ENCODE measurements at places on chromosomes 5 and 9. TPM values are rescaled to one million over a fixed set of nuclear protein-coding genes. Genes with fewer than 3 reads are reported as not detected.

The CCDC152 gene
- total RNA-seq = 1.2 TPM

The PPP3R2 gene
- not detected for total RNA-seq

The BTNL8 gene
- not detected for total RNA-seq

The DOK3 gene
- 16.3 TPM for total RNA-seq

The FSD1L gene
- total RNA-seq = 7.0 TPM

The TRPM6 gene
- total RNA-seq = 0.27 TPM

The THBS4 gene
- total RNA-seq = 0.55 TPM

The TRIP13 gene
- total RNA-seq = 8.5 TPM

The C9orf43 gene
- total RNA-seq = 0.66 TPM

The FYB1 gene
- total RNA-seq = 0.11 TPM

- peak; percentile 88 for DNase-seq
Observed at GRCh38 chr5:17743580-17744435, 109.5 kb downstream of the TAF11L14 start.

DNA sequence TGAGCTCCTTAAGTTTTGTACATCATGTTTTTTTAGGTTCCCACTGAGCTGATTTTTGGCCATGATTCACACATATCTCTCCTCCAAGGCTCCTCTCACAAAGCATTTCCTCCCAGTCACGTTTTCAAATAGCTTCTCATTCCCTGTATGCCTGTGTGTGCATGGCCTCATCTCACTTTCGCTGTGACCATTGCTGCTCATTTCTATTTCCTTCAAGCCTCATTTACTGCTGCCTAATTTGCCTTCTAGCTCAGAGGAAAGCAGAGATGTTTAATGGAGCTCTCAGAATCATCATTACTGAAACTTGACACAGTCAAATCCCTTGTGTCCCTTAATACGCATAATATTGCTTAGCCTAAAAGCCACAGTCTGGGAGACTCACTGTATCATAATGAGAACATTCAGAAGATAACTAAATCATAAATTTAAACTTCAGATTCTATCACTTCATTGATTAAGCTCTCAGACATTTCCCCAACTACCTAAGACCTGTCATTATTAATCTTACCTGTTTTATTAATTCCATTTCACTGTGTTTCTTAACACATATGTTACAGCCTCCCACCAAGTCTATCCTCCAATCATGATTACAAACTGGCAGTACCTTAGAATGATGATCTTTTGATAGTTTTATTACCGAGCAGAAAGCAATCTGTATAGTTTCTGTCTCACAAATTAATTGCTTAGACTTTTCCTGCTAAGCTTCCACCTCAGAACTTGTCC is 278.3 kb upstream of the PTGER4 start:
- DNase-seq = no peak

- no peak for DNase-seq
Observed at GRCh38 chr5:9920697-9921096, 290.5 kb upstream of the TAS2R1 start.

GRCh38 chr9:3458806-3459475 is 66.9 kb downstream of the RFX3 start:
- DNase-seq = no peak

DNA sequence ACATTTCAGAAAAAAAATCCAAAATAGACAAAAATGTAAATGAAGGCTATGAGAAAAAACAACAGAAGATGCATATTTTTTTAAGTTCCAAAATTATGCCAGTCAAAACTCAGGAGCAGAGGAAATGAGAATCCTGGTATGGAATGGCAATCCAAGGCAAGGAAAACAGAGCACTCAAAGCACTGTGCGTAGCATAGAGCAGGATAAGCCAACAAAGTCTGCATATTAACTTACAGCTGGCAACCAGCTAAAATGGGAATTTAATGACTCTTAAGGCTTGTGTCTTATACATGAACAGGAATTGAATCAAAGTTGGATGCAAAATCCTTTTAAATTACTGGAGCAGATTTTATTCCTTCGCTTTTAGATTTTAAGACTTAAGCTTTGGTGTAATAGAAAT is 203.5 kb upstream of the DAPK1 start:
- no peak for DNase-seq

GRCh38 chr5:128844354-128844923 is 120.8 kb upstream of the SLC27A6 start:
- DNase-seq = peak; percentile 8

DNA sequence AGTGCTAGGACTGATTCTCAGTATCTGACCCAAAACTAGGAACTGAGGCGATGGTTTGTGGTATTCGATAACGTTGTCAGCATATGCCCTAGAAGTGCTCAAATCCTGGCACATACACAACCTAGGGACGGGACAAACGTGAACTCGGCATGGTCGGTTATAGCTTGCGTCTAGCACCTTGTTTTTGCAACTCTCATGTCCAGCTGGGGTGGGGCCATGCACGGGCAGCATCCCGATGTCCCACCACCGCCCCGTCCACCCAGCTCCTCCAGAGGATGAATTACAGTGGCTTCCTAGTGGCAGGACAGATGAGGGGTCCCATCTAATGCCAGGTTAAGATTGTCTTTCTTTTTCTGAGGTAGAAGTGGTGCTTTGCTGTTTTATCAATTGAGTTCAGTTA is 31.6 kb downstream of the PROP1 start:
- DNase-seq = no peak

DNA sequence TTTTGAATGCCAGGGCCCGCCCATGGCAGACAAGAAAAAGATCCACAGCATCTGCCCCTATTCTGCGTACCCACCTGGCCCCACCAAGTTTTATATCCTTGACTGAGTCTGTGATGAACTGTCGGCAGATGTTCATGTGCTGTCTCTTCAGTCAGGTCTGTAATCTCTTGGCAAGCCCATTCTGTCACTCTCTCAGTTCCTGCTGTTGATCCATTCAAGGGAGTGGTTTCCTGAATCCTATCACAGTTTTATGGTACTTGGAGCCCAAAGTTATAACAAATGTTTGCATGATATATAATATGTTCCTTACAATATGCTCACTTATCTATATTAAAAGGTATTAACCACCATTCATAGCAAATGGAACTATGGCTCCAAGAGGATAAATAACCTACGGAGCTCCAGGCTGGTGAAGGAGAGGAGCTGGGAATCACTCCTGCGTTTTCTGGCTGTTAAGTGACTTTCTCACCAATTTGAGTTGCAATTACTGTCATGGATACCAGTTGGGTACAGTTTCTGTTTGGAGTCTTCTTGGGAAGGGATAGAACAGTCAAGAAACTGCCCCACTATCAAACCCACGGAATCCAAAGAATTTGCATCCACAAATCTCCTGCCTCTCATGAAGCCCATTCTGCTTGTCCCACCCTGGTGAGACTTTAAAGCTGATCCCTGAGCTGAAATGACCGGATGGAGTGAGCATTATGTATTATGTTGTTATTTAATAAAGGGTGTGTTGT is 103.4 kb upstream of the SPRY4 start:
- DNase-seq = no peak

DNA sequence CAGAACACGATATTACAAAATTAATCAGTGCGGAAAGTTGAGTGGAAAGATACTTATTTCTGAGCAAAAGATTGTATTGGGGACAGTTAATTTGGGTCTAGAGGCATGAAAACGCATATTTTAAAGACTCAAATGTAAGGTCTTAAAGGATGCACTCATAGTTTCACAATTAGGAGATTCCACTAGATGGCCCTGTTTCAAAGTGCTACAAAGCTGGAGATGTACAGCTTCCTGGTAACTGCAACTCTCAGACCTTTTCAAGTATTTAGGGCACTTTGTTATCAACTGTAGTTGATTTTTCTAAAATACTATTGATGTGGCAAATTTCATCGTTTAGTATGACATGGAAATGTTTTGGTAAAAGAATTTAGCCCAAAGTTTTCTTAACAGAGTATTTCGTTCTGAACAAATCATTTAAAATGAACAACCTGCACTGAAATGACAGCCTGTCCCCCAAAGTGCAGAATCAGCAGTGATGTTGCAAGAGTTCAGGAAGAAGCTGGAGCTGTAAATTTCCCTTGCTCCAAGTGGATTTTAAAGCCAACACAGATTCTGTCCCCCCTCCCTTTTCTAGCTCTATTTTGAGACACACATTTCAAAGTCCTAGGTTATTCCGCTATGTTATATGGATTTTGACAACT is 16.2 kb upstream of the NDUFB6 start:
- peak; percentile 56 for DNase-seq

DNA sequence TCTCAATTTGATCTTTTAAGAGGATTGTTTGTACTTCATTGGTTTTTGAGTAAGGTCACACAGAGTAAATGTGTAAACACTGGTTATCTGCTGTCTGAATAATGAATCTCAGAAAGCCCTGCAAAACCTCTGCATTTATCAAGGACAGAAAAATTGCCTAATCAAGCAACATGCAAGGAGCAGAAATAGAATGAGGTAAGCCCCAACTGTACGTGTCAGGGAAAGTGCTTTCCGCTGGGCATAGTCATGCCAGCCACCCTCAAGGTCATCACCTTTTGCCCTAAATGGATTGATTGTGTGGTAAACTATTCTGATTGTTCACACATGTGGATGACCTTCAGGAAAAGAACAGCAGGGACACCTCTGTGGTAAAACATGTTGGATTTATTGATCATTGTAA is 376.9 kb upstream of the KCNN2 start:
- no peak for DNase-seq

DNA sequence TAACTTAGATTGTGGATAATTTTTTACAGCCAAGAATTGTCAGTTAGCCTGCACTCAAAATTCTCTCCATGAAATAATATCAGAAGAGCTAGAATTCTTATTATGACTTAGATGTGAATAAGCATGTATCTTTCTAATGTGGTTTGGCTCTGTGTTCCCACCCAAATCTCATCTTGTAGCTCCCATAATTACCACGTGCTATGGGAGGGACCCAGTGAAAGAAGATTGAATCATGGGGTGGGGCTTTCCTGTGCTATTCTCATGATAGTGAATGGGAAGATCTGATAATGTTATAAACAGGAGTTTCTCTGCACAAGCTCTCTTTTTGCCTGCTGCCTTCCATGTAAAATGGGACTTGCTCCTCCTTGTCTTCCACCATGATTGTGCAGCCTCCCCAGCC is 176.8 kb downstream of the MAT2B start:
- no peak for DNase-seq

- peak; percentile 52 for DNase-seq
Observed at GRCh38 chr5:172793577-172794488, 22.8 kb upstream of the DUSP1 start.

GRCh38 chr5:140223567-140223966 is 48.6 kb downstream of the CYSTM1 start:
- no peak for DNase-seq

DNA sequence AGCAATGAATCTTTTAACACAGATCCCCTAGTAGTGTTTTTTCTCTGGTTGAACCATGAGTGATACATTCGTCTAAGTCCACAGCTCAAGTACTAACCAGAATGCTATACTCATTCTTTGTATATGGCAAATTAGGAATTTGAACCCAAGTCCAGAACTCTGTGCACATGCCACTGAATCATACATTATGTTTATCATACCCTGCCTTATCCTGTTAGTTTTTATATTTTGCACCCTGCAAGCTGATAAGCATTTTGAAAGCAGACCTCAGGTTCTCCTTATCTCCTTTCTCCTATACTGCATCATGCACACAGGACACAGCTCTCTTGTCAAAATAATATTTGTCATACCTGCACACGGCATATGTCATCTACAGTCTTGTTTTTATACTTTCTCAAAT is 54.6 kb upstream of the ELL2 start:
- DNase-seq = no peak

- no peak for DNase-seq
Observed at GRCh38 chr9:137308057-137308619, 6.1 kb upstream of the NRARP start.

- DNase-seq = no peak
Observed at GRCh38 chr9:126777733-126778132, 27.1 kb upstream of the ZBTB43 start.

DNA sequence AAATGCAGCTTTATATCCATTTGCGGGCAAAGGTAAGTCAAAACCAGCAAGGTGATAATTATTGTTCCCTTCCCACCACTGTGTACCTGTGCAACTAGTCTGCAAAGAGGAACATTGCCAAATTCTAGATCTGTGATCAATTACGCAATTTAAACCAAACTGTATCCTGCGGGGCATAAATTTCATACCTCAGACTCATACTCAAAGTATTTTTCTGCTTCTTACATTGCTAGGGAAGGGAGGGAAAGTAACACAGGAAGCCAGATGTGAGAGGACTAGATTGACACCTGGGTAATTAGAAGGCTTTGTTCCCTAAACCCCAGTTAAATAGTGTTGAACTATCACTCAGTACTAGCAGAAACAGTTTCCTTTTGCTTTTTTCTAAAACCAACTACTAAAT is 240.2 kb upstream of the ZNF608 start:
- no peak for DNase-seq

DNA sequence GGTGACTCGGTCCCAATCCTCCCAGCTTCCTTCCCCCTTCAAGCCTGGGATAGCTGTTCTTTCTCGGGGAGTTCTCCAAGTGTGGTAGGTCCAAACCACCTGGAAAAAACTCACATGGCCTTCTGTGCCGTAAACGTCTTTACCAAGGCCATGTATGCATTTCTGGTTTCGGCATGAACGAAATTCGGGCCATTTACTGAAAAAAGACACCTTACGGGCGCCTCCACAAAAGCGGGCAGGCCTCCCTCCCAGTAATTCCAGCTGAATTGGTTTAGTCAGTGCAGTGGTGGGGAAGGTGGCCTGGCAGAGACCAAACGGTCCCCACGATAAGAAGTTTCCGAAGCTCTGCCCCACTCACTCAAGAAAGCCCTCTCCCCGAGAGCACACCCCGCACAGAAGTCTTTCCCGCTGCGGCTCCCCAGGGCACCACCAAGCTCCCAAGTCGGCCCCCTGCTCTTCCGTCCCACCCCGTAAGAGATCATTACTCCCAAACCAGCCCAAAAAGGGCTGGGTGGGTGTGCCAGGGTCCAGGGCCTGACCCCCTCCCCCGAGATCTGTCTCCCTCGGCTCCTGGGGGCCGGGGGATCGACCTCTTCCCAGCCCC is 86.3 kb upstream of the MELK start:
- no peak for DNase-seq

GRCh38 chr9:94812343-94812742 is 85.8 kb downstream of the AOPEP start:
- peak; percentile 88 for DNase-seq
